ENCODE measurements at places on chromosomes 13 and 19.

DNA sequence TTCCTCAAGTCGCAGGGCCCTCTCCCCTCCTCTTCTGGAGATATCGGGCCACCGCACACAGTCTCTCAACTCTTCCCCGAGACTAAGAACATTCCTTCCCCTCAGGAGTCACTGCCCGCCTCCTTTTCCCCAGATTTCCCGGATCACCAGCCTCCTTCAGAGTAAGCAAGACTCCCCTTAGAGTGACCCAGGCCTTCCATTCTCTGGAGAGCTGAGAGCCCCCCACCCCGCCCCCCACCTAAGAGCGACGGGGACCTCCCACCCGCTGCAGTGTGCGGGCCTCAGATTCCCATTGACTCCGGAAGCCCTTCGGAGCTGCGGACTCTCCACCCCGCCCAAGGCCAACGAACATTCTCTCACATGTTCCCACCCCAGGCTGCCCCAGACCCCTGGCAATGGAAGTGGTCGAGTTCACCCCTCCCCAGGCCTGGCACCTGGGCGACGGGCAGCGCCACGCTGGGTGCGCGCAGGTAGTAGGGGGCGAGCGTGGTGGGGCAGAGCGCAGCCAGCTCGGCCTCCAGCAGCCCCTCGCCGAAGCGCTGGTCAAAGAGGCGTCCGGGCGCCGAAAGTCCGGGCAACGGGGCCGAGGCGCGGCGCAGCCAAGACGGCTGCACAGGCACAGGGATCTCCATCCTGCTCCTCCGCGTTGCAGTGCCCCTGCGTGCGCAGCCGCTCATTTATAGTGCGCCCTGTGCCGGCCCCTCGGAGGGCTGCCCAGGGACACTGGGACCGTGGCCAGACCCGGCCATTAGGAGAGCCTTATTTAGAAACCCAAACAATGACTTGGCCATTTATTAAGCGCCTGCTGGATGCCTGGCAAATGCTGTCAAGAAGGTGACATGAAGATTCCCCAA lies at the start of gene HSPB6:
HSPB6 (minus strand) TSS at position 653 of the 854 bp plus-strand sequence; CDS start at position 632, 21 bp downstream.
- DNase-seq = peak; percentile 84

DNA sequence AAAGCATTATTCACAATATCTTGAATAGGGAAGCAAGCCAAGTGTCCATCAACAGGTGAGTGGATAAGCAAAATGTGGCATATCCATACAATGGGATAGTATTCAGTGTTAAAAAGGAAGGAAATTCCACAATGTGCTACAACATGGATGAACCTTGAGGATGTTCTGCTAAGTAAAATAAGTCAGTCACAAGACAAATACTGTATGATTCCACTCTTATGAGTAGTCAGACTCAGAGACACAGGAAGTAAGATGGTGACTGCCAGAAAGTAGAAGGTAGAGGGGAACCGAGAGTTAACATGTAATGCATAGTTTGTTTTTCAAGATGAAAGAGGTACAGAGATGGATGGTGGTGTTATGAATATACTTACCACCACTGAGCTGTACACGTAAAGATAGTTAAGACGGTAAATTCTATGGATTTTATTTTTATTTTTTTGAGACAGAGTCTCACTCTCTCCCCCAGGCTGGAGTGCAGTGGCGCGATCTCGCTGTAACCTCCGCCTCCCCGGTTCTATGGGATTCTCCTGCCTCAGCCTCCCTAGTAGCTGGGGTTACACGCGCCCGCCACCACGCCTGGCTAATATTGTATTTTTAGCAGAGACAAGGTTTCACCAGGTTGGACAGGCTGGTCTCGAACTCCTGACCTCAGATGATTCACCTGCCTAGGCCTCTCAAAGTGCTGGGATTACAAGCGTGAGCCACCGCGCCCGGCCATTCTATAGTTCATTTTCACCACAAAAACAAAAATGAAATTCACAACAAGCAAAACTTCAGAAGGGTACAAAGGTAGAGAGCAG lies 1.0 kb upstream of the CHAMP1 start:
- no peak for DNase-seq

GRCh38 chr13:113905018-113905417 lies 41.1 kb upstream of the GAS6 start:
- no peak for DNase-seq

GRCh38 chr13:112741185-112741755 lies 51.4 kb downstream of the ATP11A start:
- no peak for DNase-seq

GRCh38 chr13:112710855-112711527 lies 21.2 kb downstream of the ATP11A start:
- peak; percentile 69 for DNase-seq

DNA sequence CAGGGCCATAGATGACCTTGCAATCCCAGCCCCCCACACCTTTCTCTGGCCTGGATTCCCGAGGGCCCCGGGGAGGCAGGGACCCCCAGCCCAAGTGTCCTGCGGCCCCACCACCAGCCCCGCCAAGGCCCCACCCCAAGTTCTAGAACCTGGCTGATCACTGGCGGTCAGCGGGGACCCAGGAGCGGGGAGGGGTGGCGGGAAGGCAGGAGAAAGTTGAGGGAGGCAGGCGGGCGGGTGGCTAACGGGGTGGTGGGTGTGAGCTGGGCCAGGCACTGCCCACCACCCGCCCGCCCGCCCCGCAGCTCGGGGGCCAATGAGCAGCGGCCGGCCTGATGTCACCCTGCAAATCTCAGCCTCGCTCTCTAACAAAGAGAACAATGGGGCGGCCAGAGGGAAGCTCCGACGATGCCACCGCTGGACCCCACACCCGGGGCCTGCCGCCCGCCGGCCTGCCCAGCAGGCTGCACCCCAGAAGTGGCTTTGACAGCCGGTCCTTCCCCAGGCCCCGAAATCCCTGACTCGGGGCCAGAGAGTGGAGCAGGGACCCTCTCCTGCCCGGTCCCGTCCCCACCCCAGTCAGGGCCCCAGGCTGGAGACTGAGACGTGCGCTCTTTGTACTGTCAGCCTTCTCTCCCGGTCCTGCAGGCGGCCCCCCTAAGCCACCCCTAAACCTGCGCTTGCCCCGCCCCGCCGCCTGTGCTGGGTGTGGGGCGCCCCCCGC lies 1.6 kb downstream of the MEX3D start:
- DNase-seq = peak; percentile 74

DNA sequence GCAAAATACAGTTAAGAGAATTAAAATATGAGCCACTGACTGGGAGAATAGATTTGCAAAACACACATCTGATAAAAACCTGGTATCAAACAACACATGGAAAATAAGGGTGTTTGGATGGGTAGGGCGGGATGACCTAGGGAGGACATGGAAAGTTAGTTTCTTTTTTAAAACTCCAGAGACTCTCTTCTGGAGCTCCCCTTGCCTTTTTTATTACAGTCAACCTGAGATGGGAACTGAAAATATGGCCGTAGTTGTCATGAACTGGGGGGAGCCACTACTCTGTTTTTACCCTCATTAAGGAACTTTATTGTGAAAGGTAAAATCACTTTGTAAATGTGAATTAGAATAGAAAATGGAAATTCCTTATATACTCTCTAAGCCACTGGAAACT lies 113.0 kb downstream of the ATP11A start:
- no peak for DNase-seq

DNA sequence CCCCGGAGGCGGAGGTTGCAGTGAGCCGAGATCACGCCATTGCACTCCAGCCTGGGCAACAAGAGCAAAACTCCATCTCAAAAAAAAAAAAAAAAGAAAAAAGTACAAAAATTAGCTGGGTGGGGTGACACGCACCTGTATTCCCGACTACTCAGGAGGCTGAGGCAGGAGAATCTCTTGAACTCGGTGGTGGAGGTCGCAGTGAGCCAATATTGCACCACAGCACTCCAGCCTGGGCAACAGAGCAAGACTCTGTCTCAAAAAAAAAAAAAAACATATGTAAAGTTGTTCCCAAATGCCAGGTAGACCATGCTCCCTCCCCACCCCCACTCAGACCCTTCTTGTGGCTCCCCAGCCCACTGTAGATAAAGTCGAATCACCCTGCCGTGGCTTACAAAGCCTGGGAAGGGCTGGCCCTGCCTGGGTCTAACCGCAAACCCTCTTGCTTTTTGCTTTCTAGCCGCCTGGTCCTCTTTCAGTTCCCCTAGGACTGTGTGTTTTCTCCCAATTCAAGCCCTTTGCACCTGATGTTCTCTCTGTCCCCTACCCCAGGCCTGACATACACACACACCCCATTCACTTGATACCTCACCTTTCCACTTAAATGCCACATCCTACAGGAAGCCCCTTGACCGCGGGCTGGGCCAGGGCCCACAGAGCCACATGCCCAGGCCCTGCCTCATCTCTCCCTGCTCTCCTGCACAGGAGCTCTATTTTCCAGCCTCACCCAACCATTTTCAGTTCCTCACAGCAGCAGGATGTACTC lies 34.4 kb downstream of the MAP4K1 start:
- DNase-seq = no peak
